Diencephalon (tissue), 1 donor: ENCODE measurements at places on chromosomes 12 and 14. TPM values are rescaled to one million over a fixed set of nuclear protein-coding genes. Genes with fewer than 3 reads are reported as not detected.

The CCDC197 gene
- total RNA-seq = not detected

The MARS1 gene
- total RNA-seq = 112 TPM

The ADAM21 gene
- total RNA-seq = 0.69 TPM

The PIWIL1 gene
- 0.23 TPM for total RNA-seq

The KCNK13 gene
- total RNA-seq = 3.0 TPM

The ZC3H14 gene
- total RNA-seq = 86.0 TPM
